ENCODE measurements at places on chromosomes 13 and 19.

GRCh38 chr19:17405250-17406045 lies at the start of gene BST2:
Gene BST2 (minus strand): TSS chr19:17405630. CDS start chr19:17405575, 55 bp downstream.
- no peak for DNase-seq

- DNase-seq: no peak
These were observed 1.1 kb upstream of the DLL3 start for GRCh38 chr19:39497701-39497995.

DNA sequence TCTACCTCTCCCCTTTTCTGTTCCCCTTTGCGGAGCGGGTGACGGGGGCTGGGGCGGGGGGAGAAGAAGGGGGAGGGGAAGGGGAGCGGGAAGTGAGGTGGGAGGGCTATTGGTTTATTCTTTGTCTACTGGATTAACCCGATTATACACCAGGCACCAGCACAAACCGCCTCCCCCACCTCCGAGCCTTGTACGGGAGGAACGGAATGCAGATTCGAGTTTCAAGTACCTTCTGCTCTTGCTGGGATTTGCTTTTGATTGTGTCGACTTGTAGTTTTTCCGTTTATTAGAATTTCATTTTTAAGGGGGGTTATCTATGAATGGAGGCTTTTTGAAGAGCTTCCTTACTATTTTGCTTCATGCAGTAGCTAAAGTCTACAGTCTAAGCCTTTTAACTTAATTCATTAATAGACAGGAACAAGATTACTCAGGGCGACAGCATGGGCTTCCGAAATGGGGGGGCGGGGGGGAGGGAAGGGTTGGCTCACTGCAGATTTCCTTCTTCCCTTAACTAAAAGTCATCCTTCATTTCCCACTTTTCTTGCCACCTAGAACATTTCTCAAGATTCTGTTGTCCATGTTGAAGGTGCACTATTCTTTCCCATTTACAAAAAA lies 937 bp upstream of the SPRY2 start:
- DNase-seq: no peak

- DNase-seq: no peak
These were observed 43.0 kb downstream of the CACNA1A start for GRCh38 chr19:13463296-13463695.

- DNase-seq: no peak
These were observed 122.0 kb downstream of the OLFM4 start for GRCh38 chr13:53150568-53150967.

GRCh38 chr19:41918653-41919244 lies 9.5 kb downstream of the ERFL start:
- no peak for DNase-seq

DNA sequence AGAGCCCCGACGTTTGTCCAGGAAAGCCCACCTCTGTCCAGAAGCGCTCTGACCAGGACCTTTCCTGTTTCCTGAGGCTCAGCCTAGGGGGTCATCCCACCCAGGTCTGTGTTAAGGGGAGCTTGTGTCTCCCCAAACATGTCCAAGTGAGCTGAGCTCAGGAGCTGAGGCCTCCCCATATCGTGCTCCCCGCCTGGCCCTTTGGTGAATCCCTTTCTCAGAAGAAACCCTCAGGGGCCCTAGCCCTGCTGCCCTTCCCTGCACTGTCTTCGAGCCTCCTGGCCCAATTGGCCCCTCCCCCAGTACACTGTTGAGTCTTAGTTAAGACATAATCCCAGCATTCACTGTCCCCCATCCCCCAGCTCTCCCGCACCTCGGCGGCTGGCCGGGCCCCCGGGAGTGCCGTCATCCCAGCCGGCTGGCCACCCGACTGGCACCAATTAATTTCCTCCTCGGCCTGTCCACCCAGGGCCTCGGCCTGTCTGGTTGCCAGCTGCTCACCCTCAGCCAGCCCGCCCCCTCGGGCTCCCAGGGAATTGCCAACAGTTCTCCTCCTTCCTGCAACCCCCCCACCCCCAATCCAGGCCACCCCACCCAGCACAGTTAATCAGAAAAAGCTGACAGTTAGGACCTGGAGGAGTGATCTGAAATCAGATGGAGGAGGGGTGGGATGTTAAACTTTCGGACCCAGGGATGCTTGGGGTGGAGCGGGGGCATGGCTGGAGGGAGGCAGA lies 13.6 kb downstream of the IER2 start:
- peak; percentile 76 for DNase-seq

- no peak for DNase-seq
These were observed 15.8 kb upstream of the GARIN5A start for GRCh38 chr19:50492303-50493052.

DNA sequence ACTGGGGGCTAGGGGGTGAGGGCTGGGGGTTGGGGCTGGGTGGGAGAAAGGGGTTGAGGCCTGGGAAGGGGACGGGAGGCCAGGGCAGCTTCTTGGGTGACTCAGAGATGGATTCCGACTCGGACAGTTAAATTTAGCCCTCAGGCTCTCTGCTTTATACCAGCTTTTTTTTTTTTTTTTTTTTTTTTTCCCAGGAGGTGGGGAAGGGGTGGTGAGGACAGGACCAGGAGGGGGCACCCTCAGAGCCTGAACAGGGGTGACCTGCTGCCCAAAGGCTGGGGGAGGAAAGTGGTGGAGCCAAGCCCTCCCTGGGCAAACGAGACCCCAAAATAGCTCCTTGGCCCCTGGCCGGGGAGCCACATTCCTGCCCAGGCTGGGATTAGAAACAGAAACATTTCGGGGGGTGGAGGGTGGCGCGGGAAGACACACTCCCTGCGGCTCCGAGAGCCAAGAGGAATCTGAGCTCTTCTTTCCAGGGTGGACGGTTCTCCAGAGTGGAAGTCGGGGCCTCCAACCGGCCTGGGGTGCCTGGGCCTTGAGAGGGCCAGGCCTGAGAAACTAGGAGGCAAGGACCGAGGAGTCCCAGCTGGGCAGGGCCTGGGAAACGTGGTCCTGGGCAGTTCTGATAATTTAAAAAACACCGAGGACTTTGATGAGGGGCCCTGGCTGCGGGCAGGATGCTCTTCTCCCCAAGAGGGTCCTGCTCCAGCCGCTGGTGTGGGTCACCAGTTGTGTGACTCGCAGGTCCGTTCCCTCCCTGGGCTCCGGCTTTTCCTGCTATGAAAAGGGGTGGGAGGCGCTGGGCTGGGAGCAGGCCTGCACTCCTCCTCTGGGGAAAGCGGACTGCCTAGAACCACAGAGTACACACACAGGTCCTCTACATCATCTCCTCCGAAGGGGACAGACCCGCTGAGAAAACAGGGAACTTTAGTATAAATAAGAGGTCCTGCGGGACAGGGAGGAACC lies 813 bp upstream of the DMPK start:
- no peak for DNase-seq

DNA sequence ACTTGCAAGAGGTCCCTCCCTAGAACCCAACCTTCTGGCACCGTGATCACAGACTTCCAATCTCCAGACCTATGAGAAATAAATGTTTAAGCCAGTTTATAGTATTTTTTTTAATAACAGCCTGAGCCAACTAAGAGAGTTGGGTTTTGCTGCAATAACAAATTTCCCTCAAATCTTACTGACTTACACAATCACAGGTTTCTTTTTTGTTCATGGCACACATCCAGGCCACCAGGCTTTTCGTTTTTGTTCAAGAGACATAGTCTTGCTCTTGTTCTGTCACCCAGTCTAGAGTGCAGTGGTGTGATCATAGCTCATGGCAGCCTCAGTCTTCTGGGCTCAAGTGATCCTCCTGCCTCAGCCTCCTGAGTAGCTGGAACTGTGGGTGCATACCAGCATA lies 2.0 kb upstream of the SELENOV start:
- no peak for DNase-seq

GRCh38 chr19:30512176-30513081 lies 140.2 kb downstream of the ZNF536 start:
- no peak for DNase-seq

- no peak for DNase-seq
These were observed 23.8 kb upstream of the CBY2 start for GRCh38 chr13:45678282-45678681.

DNA sequence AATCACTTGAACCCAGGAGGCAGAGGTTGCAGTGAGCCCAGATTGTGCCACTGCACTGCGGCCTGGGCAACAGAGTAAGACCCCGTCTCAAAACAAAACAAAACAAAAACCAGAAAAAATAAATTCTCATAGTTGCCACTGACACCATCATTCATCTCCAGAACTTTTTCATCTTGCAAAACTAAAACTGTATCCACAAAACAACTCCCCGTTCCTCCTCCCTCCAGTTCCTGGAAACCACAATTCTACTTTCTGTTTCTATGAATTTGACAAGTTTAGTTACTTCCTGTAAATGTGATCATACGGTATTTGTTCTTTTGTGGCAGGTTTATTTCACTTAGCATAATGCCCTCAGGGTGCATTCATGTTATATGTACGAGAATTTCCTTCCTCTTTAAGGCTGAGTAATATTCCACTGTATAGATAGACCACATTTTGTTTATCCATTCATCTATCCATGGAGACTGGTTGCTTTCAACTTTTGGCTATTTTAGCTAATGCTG lies 13.2 kb upstream of the ADGRE5 start:
- no peak for DNase-seq

DNA sequence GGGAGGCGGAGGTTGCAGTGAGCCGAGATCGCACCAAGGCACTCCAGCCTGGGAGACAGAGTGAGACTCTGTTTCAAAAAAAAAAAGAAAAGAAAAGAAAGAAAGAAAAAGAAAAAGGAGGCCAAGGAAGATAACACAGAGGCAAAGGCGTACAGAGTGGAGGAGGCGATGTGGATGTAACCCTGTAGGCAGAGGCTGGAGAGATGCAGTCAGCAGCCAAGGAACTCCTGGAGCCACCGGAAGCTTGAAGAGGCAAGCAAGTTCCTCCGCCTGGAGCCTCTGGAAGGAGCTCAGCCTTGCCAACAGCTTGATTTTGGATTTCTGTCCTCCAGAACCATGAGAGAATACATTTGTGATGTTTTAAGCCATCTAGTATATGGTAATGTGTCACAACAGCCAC lies 6.7 kb upstream of the CCDC8 start:
- DNase-seq: no peak

DNA sequence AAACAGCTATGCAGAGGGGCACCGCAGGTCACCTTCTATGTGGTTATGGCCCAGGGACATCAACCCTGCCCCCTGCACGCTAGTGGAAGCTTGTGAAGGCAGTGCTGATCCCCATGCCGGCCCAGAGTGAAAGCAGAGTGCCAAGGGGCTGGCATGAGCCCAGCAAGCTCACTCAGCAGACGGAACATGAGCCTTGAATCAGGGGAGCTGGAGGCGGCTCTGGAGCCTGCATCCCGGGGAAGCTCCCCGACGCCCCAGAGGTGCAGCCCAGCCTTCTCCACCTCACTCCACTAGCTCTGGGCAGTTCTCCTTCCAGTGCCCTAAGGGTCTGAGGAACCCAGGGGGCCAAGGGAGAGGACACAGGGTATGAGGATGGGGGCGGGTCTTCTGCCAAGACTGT lies 19.0 kb upstream of the ISYNA1 start:
- no peak for DNase-seq

GRCh38 chr13:109761695-109762094 lies 24.7 kb downstream of the IRS2 start:
- DNase-seq: no peak

GRCh38 chr13:39486758-39487157 lies 116.2 kb downstream of the LHFPL6 start:
- no peak for DNase-seq

GRCh38 chr13:103187721-103188156 lies 121.5 kb upstream of the SLC10A2 start:
- no peak for DNase-seq

- DNase-seq: no peak
These were observed 5.6 kb downstream of the RPL36 start for GRCh38 chr19:5695649-5696195.

GRCh38 chr13:101512650-101513049 lies 60.2 kb downstream of the ITGBL1 start:
- no peak for DNase-seq

- no peak for DNase-seq
These were observed 35.1 kb downstream of the MYCBP2 start for GRCh38 chr13:77291774-77292173.

- no peak for DNase-seq
These were observed 412.3 kb downstream of the RFC3 start for GRCh38 chr13:34230271-34230670.

DNA sequence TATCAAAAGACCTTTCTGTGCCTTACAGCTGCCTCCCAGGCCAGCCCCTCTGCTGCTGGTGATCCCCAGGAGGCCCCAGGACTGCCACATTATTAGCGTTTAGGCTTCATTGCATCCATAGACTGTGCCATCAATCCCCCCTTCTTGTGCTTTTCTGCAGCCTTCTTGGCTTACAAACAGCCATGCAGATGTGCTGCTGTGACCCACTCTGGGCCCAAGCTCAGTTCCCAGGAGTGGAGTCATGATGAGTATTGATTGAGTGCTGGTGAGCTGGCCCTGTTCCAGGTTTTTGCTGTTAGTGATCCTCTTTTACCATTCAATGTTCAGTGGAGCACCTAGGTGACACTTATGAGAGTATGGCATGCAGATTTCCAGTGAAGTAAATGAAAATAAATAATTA lies 59.9 kb upstream of the SLAIN1 start:
- no peak for DNase-seq

- DNase-seq: no peak
These were observed 489.7 kb downstream of the RFC3 start for GRCh38 chr13:34307607-34308006.

DNA sequence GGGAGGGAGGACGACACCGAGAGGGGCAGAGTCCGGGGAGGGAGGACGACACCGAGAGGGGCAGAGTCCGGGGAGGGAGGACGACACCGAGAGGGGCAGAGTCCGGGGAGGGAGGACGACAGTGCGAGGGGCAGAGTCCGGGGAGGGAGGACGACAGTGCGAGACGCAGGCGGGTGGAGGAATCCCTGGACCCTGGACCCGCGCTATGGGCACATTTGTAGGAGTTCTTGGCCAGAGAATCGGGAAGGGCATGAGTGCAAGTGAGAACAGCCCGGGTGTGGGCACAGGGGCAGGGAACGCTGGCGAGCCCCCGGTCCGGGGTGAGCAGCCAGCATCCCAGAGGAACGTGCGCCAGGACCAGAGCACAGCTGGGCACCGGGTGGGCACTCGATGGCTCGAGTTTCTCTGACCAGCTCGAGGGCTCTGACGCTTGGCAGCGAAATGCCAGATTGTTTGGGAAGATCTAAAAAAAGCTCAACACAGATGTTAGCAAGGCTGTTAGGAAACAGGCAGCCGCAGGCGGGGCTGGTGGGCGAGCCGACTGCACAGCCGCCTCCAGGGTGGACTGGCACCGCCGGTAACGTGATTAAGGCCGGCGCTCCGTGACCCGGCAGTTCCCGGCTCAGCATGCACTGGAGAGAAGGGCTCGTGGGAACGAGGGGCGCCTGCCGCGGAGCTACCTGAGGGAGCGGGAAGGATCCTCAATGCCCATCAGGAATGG lies 17.9 kb upstream of the C2CD4C start:
- no peak for DNase-seq

DNA sequence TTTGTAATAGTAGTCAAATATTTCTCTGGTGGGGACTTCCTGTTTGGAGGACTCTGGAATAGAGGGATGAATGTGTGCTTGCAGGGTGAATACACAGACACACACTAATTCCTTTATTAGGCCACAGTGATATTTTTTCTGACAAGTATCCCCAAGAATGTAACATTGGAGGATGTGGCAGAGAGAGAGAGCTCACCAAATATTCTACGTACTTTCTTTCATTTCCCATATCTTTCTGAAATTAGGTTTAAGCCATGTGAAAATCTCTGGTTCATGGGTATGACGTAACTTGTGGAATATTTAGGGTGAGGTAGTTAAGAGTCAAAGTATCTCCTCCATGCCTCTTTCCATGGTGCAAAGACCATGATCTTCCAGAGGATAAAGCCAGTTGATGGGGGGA lies 463.4 kb downstream of the DIAPH3 start:
- no peak for DNase-seq

GRCh38 chr19:11519138-11519537 lies 9.8 kb downstream of the ECSIT start:
- no peak for DNase-seq

- no peak for DNase-seq
These were observed 201.4 kb downstream of the FOXO1 start for GRCh38 chr13:40465015-40465390.

Data from AG09319 (cell line).